Posterior cingulate gyrus (tissue), 11 donors: ENCODE measurements at places on chromosomes 5 and 9.

DNA sequence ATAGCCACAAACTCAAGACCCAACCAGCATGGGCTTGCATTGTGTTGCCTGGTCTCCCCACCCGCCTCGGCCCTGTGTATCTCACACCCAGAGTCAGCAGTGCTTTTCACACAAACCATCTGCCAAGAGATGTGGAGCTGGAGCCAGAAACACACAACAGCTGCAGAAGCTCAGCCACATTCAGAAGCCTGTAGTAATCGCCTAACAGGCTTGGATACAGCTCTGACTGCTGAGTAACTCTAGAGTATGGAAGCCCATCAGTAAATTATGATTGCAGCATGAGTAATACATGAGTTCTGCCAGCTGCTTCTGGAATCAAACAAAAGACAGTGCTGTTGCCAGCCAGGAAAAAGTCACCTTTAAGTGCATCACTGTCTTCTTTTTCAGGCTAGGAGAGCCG is 16.0 kb downstream of the TEK start:
- peak; percentile 85 for DNase-seq

DNA sequence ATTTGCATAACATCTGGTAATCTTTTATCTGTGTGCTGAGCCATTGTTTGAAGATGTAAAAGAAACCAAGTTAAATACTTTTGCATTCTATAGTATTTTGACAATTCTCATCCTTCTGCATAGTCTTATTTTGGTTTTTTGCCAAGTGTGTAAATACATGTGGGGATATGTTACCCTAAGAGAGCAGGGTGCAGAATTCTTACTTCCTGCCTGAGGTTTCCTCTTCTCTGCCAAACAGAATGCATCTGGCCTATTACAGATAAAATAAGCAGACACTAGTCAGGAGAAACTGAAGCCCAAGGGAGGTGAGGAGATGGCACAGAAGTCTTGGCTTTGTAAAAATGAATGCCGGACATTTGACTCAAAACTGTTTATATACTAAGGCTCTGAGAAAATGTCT is 462.1 kb downstream of the TMEM38B start:
- no peak for DNase-seq

GRCh38 chr9:89225991-89226471 is 47.4 kb upstream of the SHC3 start:
- DNase-seq: no peak

- no peak for DNase-seq
These were observed 1.1 kb upstream of the ANXA2R start for GRCh38 chr5:43041110-43041668.

- no peak for DNase-seq
These were observed 111.8 kb upstream of the SLC44A1 start for GRCh38 chr9:105132606-105133005.

GRCh38 chr9:135840539-135840938 is 66.8 kb downstream of the CAMSAP1 start:
- no peak for DNase-seq

DNA sequence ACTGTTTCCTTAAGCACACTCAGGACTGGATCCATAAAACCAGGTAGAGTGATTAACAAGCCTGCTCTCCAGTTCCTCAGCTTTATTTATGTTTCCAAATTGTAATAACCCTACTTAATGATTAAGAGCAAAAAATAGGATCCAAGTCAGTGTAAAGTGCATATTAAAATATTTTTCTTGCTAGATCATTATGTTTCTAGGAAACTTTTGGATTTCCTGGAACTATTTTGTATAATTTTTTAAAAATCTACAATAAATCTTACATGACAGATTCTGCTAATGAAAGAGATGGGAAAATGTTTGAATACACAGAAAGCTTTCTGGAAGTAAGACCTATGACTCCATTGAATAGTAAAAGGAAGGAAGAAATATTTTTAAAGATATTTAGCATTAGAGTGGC is 35.5 kb downstream of the BHMT start:
- DNase-seq: no peak

GRCh38 chr5:160657068-160657507 is 194.9 kb downstream of the ATP10B start:
- DNase-seq: no peak

DNA sequence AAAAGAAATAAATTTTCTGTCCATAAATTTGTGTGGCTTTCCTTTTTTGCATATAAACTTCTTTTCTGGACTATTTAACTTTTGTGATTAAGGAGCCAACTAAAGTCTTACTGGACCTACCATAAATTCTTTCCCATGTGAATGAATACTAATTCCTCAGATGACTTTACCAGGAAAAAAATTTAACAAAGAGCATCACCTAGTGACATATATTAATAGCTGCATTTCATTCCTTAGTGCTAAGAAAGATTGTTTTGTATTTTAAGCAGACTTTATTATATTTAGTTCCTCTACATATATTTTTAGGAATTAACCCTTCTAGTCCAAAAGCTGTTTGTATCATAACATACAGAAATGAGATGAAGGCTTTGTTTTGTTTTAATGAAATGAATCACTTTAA is 64.4 kb downstream of the C9orf85 start:
- DNase-seq: no peak

GRCh38 chr9:102922526-102922925 is 72.6 kb upstream of the CYLC2 start:
- DNase-seq: no peak

DNA sequence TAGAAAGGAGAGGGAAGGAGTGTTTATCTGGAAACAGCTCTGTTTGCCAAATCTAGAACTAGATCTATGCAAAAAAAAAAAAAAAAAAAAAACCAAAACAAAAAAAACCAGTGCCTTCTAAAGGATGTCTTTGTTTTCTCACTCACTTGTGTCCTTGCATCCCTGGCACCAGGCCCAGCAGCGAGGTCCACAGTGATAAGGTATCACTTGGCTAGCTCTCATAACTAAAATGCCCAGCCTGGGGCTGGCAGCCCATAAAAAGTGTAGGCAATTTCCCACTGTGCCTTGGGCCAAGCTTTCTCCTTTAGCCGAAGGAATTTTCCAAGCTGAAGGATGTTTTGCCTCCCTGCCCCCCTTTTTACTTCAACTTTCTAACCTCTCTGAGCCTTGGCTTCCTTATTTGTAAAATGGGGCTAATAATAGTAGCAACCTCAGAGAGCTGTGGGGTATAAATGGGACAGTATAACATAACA is 20.8 kb downstream of the RGS3 start:
- no peak for DNase-seq

GRCh38 chr9:78273761-78274160 is 23.2 kb upstream of the PSAT1 start:
- no peak for DNase-seq

- DNase-seq: no peak
These were observed 13.7 kb upstream of the ODF2 start for GRCh38 chr9:128442150-128442549.

DNA sequence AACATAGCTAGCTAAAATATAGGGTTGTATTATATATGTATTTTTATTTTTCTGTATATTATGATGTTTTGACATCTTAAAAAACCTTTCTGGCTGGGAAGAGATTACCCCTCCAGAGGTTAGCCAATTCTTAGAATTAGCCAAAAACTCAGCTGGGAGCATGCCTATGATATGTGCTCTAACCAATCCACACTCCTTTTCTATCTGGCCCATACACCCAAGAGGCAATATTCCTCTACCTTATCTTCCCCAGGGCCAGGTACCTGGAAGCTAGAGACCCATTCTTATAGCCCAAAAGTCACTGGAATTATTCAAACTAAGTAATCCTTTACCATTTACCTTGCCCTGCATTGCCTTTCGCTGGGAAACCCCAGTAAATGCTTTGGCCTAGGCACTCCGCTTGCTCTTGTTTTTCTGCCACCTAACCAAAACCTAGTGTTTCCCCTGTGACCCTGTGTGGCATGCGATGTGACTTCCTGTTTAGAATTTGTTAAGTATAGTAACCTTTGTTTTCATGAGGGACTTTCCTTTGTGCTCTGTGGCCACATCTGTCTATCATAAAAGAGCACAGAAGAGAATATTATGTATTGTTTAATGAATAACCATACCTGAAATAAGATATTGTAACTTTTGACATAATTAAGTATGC is 37.4 kb downstream of the CSNK1G3 start:
- DNase-seq: no peak

- DNase-seq: no peak
These were observed 556.3 kb downstream of the PDE4D start for GRCh38 chr5:59337240-59337639.

- DNase-seq: no peak
These were observed 68.3 kb downstream of the CHSY3 start for GRCh38 chr5:129972465-129973141.

- no peak for DNase-seq
These were observed 2.4 kb upstream of the DOCK8 start for GRCh38 chr9:212297-212696.

GRCh38 chr5:317086-317811 is 4.3 kb upstream of the AHRR start:
- peak; percentile 95 for DNase-seq

GRCh38 chr9:17578911-17579793 is at the start of gene SH3GL2:
TSS of gene SH3GL2 (plus strand) at chr9:17579066.
- peak; percentile 95 for DNase-seq

DNA sequence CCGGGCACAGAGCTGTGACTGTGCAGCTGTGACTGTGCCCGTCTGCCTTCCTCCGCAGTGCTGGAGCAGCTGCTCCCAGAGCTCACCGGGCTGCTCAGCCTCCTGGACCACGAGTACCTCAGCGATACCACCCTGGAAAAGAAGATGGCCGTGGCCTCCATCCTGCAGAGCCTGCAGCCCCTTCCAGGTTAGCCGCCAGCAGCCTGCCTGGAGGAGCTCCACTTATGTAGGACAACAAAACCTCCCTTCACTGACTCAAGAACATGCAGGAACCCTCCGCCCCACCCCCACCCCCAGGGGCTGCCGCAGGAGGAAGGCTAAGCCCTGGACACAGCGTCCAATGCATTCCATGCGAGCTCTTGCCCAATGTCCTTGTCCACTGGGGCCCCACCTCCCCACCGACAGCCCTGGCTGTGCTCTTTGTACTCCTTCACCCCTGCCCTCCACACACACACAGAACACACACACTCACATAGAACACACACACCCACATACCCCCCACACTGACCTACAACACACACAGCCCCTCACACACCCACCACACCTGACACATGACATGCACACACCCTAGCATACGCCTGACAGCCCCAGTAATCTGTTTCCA is 27.9 kb downstream of the AFAP1L1 start:
- DNase-seq: no peak

GRCh38 chr5:72612810-72613209 is 105.6 kb upstream of the ZNF366 start:
- no peak for DNase-seq

GRCh38 chr5:83654427-83654994 is 66.1 kb downstream of the HAPLN1 start:
- DNase-seq: no peak

- peak; percentile 62 for DNase-seq
These were observed 48.9 kb downstream of the SLC12A7 start for GRCh38 chr5:1062761-1063568.

GRCh38 chr5:82387001-82387818 is 109.1 kb upstream of the RPS23 start:
- no peak for DNase-seq

GRCh38 chr9:76798527-76798926 is 34.3 kb downstream of the PCA3 start:
- DNase-seq: no peak

GRCh38 chr5:177430140-177430951 is 3.9 kb downstream of the GRK6 start:
- DNase-seq: no peak

DNA sequence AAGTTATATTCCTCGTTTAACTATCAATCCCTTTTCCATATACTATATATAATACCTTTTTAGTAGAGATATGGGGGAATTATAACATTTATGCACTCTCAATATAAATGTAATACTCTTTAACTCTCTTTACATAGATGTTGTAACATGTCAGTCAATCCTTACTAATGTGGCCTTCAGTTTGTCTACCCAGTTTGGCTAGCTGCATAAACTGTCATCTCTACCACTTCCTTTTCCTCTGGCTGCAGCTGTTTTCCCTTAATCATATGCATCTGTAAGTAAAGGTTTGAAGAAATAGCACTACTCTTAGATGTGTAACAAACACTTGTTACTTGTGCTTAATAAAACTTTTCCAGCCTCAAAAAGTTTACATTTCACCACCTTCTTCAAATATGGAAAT is 13.4 kb downstream of the ABHD17B start:
- no peak for DNase-seq

DNA sequence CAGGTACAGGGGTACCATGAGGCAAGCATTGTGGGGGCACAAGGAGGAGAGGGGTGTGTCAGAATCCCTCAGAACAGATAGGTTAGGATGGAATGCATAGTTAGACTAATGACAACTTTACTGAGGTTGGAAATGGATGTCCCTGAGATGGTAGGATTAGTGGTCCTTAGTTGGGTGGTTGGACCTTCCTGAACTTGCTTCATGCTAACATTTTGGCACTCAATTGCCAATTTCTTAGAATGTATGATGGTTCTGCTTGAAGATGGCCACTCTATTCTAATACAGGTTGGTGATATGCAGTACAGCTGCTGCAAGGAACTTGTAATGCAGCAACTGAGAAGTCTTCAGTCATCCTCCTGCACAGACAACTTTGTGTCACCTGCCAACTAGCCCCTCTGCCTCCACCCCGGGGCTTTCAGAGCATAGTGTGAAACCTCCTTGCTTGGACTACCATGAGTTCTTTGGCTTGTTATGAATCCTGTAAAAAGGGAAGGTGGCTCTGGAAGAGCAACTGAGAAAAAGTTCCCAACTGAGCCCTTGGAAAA is 5.4 kb downstream of the CCNI2 start:
- DNase-seq: no peak

DNA sequence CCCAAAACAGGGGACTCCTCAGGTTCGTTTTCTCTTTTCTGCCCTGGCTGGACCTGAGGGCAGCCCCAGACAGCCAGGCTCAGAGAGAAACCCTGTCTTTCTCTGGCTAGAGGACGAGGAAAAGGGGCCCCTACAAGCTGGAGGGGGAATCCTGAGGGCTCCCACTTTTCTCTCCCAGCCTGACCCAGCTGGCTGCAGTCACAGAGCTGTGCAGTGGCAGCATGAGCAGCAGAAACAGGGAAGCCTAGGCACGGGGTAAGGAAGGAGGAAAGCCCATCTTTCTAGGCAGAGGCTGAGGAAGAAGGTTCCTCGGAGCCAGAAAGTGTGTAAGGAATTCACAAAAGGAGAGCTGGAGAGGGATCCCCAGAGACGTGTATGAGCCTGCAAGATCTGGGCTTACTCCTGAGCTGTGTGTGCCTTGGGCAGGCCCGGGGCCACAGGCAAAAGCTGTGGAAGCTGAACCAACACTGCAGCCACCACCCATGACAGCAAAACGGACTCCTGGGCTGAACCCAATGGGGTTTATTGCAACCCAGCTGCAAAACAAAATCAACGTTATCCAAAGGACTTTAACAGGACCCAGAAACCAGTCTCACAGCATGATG is 16.2 kb downstream of the CAMSAP1 start:
- DNase-seq: no peak

- no peak for DNase-seq
These were observed 197.0 kb downstream of the ALDH1A1 start for GRCh38 chr9:72755836-72756235.
